ENCODE measurements at places on chromosomes 4 and X. TPM values are rescaled to one million over a fixed set of nuclear protein-coding genes. Genes with fewer than 3 reads are reported as not detected.

DNA sequence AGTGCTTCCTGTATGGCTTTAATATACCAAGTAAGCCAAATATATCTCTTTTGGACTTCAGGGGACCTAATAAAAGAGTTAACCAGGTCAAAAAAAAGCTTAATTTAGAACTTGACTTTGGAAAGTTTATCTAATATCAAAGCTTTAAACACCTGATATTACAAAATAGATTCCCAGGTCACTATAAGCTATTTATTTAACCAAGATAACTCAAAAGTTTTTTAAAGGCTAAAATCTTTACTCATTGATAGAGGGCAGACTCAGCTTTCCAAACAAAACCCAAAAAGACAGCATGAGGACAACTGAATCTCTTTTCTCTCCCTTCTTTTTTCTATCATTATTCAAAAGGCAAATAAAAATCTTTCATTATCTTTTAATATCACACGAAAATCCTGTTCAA lies 19.5 kb downstream of the NUDT11 start:
- no peak for DNase-seq

GRCh38 chr4:24330172-24330571 lies 254.2 kb downstream of the DHX15 start:
- no peak for DNase-seq

DNA sequence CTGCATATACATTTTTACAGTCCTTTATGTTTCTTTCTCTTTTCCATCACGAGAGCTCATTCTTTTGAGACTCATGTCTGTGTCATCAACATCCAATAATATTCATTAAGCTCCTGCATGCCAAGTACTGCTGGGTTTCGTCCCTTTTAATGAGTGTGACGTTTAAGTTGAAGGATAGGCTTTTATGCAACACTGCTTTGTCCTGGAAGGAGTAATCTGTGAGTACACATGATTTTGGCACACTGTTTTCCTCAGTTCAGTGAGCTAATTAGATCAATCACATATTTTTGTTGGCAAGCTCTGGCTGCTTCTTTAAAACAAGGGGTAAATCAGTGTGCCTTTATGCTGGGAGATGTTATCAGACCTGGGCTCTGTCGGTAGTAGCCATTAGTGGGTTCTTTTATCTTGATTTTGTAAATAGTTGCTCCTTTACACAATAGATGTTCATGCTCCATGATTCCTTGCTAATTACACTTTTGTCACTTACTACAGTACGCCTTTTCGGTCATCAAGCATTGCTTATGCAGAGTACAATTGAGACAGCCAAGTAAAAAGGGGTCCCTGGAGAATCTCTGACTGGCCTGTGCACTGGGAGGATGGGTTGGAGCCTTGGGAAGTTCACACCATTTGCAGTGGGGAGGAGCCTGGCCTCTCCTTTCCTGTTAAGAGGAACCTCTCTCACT lies 132.6 kb downstream of the FHIP1A start:
- no peak for DNase-seq

Gene MEPE
- polyA plus RNA-seq = not detected

- DNase-seq = no peak
Observed at GRCh38 chr4:15562114-15562513, 92.4 kb downstream of the CC2D2A start.

DNA sequence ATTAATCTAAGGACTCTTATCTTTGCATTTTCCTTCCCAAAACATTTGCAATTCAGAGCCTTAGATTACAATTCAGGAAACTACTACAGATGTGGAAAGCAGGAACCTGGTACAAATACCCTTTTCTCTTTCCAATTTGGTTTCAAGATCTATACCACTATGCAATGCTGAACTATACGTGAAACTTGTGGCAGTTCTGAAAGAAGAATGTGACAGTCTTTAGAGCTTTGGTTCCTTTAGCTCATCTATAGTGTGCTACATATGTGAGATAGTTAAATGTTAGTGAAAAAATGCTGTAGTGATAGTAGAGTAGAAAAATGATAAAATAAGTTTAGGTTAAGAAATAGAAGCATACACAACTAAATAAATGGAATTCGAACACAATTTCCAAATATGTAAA lies 50.0 kb downstream of the CXXC4 start:
- no peak for DNase-seq

Gene AMTN
- not detected for polyA plus RNA-seq

DNA sequence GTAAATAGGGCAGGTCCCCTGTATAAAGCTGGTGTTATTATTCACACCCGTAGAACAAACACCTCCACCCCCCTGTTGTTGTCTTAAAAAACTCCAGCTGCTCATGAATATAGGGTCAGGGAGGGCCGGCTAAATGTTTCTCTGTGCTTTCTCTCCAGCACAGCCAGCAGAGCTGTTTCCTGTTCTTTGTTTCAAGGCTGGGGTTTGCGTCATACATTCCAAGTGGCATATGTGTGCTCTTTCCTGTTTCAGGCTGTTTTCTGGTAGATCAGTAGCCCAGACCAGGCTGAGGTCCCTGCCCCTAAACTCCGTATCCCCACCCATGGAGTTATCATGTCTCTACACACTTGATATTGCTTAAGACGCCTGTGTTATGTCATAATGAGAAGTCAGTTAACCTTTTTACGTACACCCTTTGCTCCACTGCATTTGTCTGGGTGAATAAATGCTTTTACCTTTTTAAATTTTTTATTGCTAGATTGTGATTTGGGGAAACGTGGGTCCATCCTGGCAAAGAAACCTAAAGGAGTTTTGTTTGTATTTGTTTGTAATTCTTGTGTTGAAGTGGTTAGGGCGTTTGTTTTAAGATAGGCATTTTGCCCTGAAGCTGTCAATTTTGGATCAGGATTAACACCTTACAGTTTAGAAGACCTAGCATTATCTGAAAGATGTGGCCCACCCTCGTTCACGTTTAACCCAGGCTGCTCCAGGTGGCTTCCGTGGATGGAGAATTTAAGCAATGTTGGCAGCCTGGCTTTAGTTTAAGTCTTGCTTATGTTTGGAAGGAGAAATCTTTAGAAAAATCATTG lies 3.3 kb downstream of the KLF3 start:
- peak; percentile 91 for DNase-seq

GRCh38 chrX:139179592-139179991 lies 350.9 kb upstream of the F9 start:
- no peak for DNase-seq

DNA sequence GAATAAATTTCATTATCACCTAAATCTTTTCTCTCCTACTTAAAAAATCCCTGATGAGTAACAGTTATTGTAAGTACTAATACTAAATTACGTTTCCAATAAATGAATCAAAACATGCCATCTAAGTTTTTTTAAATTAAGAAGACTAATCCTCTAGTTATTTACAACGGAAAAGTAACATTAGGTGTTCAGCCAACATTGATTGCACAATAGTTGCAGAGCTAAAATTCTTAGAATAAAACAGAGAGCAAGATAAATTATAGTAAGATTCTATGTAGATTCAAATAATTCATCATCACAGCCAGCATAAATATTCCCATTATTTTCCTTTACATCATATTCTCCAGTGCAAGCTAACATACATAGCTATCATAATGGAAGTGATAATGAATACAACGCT lies 139.2 kb downstream of the HDX start:
- DNase-seq = no peak

GRCh38 chr4:148391056-148391455 lies 51.2 kb downstream of the NR3C2 start:
- DNase-seq = no peak

- no peak for DNase-seq
Observed at GRCh38 chr4:182874797-182875345, 42.3 kb downstream of the DCTD start.

GRCh38 chrX:8413279-8413678 lies 51.4 kb upstream of the VCX3B start:
- no peak for DNase-seq

GRCh38 chr4:30653291-30653690 lies 66.9 kb upstream of the PCDH7 start:
- no peak for DNase-seq

- DNase-seq = no peak
Observed at GRCh38 chr4:111274486-111274885, 651.6 kb upstream of the PITX2 start.

DNA sequence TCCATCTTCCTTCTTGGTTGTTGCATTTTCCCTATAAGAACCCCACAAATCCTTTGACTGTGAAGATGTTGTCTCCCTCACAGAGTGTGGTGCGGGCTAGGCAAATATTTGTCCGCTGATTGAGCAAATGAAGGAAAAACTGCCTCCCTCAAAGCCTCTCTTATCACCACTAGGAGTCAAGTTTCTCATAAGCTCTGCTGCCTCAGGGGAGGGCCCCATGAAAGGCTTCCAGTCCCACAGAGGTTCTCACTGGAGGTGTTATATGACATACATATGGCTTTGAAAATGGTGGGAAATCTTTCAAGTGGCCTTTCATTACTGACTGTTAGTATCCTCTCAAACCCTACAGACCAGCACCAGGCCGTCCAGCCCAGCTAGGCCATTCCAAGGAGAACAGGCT lies 9.3 kb downstream of the VGLL1 start:
- DNase-seq = no peak

DNA sequence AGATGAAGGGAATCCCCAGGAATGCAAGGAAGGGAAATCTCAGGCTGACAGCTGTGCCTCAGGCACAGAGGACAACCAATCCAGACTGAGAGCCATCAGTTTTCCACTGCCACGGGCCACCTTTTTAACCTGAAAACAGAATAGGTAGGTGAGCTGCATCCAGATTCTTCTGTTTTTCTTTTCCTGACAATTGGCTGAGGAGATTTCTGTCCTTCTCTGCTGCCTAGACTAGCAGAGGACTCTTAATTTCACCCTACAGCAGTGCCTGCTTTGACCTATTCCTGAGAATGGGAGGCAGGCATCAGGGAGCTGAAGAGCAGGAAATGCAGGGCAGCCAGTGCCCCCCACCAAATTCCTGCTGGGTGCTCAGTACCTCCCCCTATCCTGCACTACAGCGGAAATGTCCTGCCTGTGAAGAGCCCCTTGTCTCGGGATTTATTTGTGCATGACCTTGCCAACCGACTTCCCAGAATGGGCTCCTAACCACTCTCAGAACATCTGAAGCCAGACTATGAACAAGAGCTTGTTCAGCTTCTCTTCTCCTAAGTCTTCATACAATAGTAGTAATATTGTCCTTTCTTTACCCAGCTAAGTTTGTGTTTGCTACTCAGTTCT lies 65.1 kb downstream of the CASK start:
- no peak for DNase-seq

Gene RADX
- polyA plus RNA-seq = 1.3 TPM

DNA sequence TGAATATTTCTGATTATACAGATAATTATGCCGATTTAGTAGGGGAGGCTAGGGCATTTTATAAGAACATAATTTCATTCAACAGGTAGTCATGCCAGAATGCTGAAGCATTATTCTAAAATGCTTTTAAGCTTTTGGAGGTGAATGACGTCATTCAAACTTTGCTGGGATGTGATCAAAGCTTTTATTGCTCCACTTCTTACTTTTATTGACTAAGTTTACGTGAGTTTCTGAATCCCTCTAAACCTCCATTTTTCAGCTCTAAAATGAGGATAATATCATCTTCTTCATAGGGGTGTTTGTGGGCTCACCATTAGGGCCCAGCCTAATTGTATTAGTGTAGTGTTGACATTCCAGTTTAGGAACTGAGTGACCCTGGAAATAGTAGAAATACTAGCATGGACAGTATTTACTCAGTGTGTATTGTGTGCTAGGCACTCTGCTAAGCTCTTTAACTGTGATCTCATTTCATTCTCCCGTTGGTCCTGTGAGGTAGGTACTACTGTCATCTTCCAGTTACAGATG lies 3.0 kb downstream of the WWC2 start:
- DNase-seq = no peak

DNA sequence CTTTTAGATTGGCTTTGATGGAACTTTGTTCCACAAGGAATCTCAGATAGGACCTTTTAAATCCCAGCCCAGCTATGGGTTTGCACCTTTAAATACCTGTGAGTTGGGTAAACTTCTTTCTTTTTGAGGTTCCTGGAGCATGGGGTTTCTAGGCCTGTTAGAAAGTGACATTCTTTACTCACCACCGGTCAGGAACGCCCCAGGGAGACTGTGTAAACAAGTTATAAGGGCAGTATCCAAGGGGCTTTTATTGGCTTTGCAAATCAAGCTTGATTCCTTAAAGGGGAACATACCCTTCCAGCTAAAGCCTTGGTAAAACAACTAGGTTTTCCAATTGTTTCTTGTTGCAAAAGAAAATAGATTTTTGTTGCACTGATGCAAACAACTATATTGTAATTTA lies 93.4 kb downstream of the TENT5D start:
- no peak for DNase-seq

Gene ETDB
- polyA plus RNA-seq = not detected

DNA sequence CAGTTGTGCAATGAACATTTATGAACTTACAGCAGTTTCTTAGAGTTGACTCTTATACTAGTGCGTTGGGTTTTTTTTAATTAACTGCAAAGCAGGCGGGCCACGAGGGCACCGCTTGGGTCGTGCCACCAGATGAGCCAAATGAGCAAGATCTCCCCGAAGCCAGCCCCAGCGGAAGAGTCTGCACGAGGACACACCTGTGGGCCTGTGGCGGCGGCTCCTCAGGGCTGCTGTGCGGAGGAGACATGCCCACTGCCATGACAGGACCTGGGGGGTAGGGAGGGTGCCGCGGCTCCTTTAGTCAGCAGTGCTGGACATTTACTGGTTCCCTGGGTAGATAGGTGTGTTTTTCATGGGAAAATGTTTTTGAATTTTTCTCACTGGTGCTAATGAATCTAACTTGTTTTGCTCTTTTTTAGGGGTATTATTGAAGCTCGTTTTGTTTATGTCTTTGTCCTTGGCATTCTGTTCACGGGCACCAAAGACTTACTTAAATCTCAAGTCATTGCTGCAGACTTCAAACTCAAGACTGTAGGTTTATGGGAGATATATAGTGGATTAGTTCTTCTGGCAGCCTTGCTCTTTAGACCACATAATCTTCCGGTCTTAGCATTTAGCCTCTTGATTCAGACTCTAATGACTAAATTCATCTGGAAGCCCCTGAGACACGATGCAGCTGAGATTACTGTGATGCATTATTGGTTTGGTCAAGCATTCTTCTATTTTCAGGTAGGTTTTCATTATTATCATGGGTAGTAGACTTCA lies 31.2 kb downstream of the PIGG start:
- DNase-seq = no peak

GRCh38 chr4:118962540-118962939 lies 73.9 kb downstream of the SYNPO2 start:
- DNase-seq = no peak

GRCh38 chr4:2332201-2332975 lies 70.5 kb upstream of the MXD4 start:
- DNase-seq = no peak

Gene SLBP
- 41.0 TPM for polyA plus RNA-seq

Gene CCDC160
- 0.20 TPM for polyA plus RNA-seq

Gene DDIT4L
- polyA plus RNA-seq = 1.5 TPM

GRCh38 chr4:53489279-53489889 lies 101.9 kb downstream of the LNX1 start:
- DNase-seq = no peak

DNA sequence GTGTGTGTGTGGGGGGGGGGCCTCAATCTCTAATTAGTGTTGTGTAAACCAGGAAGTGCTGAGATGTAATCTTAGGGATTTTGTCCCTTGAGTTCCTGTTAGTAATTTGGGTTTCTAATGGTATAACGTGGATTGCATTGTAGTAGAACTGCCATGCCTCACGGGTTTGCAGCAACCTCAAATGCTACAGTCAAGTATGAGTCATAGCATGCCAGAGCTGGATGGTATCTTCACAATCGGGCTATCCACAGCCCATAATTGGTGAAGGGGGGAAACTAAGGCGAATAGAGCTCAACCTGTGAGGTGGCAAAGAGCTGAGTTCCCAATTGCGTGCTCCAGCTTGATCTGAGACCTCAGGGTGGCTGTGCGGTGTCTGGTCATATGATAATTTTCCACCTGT lies 2.2 kb upstream of the FMR1NB start:
- DNase-seq = no peak

Gene FAAH2
- polyA plus RNA-seq = 1.4 TPM

GRCh38 chr4:112290341-112290740 lies 4.6 kb upstream of the TIFA start:
- no peak for DNase-seq

Data from urinary bladder (tissue), 4 donors.